ENCODE measurements at places on chromosomes 3 and 15.
A peak's percentile ranks its signal among the peaks of the same experiment; 100 is the strongest.

- no peak for DNase-seq
Observed at GRCh38 chr3:6821411-6821810, 39.5 kb upstream of the GRM7 start.

DNA sequence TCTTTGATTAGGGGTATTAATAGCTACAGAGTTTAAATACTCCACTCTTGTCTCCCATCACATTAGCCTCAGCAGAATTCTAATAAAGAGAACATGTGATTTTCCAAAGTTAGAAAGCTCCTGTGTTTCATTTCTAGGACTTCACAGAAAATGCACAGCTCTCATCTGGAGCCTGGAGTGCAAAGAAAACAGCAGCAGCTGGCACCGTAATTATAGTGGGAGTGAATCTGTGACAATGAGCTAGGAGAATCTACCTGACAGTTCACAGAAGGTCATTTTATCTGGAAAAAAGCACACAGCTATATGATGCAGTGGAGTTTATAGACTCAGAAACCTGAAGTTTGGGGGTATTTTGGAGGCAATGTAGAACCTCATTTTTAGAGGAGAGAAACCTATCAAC is 5.4 kb upstream of the TRIM59 start:
- peak; percentile 89 for DNase-seq

- no peak for DNase-seq
Observed at GRCh38 chr3:138740072-138740471, 94.7 kb downstream of the PIK3CB start.

- no peak for DNase-seq
Observed at GRCh38 chr15:82554351-82554750, 14.1 kb upstream of the RPS17 start.

DNA sequence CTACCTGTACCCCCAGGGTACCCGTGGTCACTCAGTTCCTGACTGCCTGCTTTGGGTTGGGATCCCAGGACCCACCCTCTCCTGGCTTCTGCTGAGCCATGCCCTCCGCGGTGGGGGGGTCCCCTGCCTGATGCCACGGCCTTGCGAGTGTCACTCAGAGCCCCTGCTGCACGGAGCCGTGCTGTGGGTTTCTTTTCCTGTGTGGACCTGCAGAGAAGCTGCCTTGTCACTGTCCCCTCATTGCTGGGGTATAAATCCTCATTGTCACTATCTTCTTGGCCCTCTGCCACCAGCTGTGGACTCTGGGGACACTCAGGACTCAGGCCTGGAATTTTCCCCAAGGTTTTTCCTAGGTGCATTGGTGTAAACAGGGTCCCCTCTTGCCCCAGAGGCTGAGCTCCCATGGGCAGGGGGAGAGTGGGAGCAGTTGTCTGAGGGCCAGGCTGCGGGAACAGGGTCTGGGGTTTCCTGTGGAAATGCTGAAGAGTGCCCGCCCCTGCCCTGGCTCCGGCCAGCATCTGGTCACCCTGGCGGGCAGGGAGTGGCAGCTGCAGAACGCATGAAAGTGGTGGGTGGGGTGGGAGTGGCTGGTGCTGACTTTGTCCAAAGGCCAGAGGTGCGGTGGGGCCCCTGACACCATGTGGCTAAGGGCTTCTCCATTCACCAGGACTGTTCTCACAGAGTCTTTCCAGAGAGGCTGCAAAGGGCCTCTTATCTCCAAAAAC is 191.7 kb downstream of the GOLGA6L6 start:
- DNase-seq = no peak

DNA sequence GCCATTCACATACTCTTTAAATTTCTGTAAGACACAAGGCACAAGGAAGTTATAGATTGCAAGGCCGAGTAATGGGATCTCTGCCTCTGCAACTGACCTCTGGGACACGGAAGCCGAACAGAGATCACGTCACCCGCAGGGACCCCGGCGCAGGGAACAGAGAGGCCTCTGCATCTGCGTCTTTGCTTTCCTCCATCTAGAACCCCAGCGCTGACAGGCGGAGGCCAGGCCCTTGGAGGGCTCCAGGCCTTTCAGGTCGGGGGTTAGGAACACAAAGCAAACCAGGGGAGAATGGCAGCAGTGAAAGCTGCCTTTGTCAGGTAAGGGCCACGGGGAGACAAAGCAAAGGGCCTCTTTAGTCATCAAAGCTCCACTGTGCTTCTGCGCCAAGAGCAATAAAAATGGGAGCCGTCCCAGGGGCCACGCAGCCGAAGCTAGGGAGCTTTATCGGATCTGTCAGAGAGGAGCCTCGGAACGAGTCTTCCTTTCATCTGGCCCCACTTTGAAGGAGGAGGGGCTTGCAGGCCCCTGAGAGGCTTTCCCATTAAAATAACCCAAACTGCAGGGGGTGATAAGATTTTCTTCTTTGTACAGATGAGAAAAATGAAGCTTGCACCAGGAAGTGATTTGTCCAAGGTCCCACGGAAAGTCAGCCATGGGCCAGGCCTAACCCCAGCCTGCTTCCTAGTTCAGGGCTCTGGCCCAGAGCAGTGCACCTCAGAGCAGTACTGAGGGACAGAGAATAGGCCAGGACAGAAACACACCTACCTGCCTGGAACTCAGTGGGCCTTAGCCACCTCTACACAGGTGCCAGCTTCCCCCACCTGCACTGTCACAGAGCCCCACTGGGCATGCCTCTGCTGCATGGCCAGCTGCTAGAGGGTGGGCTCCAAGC is 84.4 kb upstream of the RAD18 start:
- no peak for DNase-seq
